ENCODE measurements at places on chromosomes 7 and 10.
A peak's percentile ranks its signal among the peaks of the same experiment; 100 is the strongest.

DNA sequence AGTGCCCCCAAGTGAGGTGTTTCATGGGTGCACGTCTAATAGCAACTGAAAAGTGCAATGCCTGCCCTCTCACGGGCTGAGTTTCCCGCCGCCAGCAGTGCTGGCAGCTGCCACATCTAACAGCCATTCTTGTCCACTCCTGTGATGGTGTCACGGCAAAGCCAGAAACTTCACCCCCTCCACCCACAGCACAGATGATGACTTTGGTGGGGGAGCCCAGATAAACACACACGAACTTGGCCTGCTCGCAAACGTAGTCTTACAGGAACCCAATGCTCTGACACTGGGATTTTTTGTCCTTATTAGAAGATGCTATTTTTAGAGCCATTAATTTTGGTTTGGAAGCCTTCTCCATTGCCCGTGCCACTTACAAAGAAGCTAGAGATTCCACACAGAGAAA is 26.7 kb downstream of the CPXM2 start:
- DNase-seq: no peak

DNA sequence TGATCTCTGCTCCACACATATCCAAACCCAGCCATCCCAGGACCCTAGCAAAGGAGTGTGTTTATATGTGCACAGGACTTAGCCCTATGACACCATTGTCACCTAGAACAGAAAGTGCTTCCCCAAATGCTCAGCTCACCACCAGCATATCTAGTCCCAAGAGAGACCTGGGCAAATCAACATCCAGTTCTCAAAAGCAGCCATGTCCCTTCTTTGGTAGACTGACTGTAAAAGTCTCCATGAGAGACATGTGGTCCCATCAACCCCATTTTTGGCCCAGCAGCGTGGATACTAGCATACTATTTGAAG is 20.9 kb upstream of the ARHGAP22 start:
- no peak for DNase-seq

- no peak for DNase-seq
These were observed 13.6 kb upstream of the VIPR2 start for GRCh38 chr7:159158125-159158887.

- DNase-seq: no peak
These were observed 849.1 kb upstream of the AUTS2 start for GRCh38 chr7:68748934-68749900.

GRCh38 chr7:52269669-52270068 is 765.8 kb upstream of the POM121L12 start:
- DNase-seq: no peak

GRCh38 chr7:158979635-158980351 is 123.4 kb downstream of the DYNC2I1 start:
- no peak for DNase-seq

GRCh38 chr10:126508535-126509040 is 120.3 kb upstream of the ADAM12 start:
- DNase-seq: no peak

DNA sequence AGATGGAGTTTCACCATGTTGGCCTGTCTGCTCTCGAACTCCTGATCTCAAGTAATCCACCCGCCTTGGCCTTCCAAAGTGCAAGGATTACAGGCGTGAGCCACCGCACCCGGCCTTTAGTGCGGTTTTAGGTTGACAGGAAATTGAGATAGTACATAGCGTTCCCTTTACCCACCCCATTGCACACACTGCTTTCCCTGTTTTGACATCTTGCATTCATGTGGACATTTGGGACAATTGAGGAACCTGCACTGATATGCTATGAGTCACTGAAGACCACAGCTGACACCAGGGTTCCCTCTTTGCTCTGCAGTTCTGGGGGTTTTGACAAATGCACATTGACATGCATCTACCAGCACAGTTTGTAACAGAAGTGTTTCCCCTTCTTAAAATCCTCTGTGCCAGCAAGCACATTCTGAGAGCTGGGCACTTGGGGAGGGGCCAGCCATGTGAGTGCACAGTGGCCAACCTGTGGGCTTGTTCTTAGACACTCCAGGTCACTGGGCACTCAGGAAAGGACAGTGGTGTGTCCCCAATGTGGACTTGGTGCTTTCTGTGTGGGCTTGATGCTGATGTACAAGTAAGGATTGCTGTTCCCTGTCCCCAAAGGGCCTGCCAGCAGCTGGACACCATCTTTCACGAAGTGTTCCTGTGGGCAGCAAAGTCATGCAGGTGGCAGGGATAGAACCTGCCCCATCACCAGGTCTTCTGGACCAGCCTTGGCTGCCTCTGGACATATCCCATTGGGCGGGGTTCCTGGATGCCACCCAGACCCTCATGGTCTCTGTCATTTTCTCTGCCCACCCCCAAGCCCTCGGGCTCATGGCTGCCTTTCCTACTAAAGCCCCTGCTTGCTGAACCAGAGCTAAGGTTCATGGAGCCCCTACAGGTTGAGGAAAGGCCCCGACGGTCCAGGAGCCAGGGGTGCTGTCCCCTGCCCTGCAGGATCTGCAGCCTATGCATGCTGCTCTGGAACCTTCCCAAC is 579.8 kb downstream of the GLRX3 start:
- DNase-seq: no peak

GRCh38 chr7:123367031-123367430 is 167.3 kb upstream of the SLC13A1 start:
- no peak for DNase-seq

DNA sequence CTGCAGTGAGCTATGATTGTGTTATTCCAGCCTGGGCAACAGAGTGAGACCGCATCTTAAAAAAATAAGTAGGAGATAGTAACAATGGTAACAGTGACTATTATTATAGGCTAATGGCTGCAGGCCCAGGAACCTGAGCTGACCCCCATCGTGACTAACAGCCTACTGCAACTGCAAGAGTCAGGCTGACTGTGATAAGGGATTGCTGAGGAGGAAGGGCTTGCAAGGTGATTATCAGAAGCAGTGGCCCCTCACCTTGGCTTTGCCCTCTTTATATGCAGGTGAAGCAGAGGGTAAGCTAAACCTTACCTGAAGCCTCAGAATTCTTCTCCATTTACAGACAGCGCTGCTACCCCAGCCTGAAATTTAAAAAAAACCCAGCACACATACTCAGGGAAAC is 83.9 kb upstream of the SDK1 start:
- no peak for DNase-seq

DNA sequence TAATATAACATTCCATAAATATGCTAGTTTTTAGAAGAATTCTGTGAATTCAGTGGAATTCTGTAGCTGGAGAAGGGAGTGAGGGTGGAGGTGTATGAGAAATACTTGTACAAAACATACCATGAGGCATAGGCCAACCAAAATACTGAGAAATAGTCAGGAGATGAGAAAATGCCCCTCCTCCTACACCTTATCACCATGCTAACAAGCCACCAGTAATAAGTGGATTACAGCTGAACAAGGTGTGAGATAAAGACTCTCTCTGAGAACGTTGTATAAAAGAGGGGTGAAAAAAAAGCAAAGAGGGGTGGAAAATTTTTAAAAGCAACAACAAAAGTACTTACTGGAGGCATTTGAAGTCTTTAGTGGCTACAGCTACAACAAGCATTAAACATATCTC is 90.4 kb upstream of the IGFBP3 start:
- DNase-seq: no peak

GRCh38 chr7:100705320-100705752 is 585 bp upstream of the POP7 start:
- DNase-seq: peak; percentile 78

DNA sequence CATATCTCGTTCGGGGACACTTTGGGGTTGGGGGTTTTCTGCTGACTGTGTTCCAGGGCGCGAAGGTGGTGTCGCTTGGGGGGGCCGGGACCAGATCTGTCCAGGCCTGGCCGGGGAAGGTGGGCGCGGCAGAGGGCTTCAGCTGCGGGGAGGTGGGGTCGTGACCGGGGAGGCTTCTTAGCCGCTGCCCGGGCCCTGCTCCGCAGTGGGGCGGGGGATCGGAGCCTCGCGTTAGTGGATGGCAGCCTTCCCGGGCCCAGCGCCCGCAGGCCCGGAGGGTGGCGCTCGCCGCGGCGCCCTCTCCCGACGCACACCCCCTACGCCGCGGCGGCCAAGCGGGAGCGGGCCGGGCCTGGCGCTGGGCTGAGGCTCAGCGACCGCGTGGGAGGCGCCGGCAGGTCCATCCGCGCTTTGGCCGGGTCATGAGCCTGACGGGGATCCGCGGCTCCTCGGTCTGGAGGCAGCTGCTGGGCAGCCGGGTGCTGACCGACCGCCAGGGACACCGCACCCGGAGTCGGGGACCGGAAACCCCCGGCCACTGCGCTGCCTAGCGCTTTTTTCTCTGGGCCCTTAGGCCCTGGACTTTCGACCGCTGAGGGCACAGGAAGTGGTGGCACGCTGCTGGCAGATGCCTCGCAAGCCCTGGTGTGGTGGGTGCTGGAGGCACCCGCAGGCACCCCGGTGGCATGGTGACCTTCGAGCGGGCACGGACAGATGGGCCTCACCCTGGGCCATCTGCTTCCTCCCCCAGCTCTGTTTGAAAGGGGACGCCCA is 1.2 kb downstream of the AGAP3 start:
- no peak for DNase-seq

DNA sequence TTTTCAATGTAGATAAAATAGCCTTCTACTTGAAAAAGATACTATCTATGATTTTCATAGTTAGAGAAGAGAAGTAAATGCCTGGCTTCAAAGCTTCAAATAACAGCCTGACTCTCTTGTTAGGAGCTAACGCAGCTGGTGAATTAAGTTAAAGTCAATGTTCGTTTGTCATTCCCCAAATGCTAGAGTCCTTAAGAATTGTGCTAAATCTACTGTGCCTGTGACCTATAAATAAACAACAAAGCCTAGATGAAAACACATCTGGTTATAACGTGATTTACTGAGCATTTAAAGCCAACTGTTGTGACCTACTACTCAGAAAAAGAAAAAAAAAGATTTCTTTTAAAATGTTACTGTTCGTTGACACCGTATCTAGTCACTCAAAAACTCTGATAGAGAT is 134.7 kb downstream of the POLR1F start:
- DNase-seq: no peak

DNA sequence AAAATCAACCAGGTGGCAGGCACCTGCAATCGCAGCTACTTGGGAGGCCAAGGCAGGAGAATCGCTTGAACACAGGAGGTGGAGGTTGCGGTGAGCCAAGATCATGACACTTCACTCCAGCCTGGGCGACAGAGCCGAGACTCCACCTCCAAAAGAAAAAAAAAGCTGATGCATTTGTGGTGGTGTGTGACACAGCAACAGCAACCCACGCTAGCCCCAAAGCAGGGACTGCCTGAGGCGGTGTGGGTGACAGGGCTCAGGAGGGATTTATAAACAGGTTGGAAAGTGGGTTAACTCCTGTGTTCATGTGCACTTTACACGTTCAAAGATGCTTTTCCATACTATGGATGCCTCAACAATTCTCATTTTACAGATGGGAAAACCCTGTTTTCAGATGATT is 395.9 kb upstream of the PODXL start:
- DNase-seq: no peak

DNA sequence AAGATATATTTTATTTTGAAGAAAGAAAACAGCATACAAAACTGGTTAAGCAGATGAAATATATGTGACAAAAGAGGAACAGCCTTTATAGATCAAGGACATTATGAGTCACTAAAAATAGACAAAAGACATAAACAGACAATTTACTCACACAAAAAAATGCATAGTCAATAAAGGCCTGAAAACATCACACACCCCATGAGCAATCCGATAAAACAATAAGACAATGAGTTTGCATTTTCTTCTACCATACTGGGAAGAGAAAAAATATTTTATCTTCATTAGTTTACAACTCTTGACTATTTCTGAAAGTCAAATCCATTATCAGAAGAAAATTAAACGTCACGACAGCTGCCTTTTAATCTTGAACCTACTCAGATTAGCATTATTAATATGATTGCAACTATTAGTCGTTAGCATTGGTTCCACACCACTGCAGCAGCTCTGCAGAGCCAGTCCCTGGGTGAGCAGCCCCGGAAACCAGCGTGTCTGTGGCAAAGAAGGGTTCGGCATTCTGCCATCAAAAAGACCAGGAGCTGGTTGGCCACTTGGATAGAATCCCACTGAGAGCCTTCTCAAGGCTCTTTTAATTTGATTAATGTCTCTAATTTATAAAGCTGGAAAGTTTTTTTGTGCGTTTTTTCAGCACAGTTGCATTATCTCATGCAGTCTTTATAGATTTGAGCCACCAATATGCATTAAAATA is 305.4 kb upstream of the SHH start:
- no peak for DNase-seq

DNA sequence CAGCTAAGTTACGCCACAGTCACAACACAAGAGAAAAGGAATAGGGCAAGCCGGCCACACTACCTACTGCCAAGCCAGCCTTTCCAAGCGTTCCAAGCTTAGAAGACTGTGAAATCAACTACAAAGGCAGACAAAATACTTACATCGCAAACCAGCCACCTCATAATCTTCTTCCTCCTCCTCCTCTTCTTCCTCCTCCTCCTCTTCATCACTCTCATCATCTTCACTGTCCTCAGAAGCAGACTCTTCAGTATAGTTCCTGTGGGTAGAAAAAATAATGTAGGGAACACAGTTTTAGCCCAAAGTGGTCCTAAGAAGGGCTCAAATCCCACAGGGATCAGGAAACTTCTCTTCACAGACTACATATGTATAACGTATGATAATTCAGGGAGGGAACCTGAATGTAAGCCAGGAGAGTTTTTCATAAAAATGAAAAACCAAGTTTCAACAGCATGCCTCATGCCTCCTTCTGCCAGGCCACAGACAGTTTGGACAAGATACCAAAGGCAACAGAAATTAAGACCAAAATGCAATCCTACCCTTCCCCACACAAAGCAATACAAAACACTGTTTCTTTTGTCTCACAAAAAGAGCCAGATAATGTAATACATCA is 13.6 kb downstream of the FZD9 start:
- no peak for DNase-seq

- no peak for DNase-seq
These were observed 30.3 kb upstream of the HERPUD2 start for GRCh38 chr7:35725280-35725680.

- DNase-seq: no peak
These were observed 81.0 kb downstream of the POLL start for GRCh38 chr10:101506829-101507661.

GRCh38 chr10:52752801-52753445 is 19.7 kb downstream of the MBL2 start:
- DNase-seq: no peak

DNA sequence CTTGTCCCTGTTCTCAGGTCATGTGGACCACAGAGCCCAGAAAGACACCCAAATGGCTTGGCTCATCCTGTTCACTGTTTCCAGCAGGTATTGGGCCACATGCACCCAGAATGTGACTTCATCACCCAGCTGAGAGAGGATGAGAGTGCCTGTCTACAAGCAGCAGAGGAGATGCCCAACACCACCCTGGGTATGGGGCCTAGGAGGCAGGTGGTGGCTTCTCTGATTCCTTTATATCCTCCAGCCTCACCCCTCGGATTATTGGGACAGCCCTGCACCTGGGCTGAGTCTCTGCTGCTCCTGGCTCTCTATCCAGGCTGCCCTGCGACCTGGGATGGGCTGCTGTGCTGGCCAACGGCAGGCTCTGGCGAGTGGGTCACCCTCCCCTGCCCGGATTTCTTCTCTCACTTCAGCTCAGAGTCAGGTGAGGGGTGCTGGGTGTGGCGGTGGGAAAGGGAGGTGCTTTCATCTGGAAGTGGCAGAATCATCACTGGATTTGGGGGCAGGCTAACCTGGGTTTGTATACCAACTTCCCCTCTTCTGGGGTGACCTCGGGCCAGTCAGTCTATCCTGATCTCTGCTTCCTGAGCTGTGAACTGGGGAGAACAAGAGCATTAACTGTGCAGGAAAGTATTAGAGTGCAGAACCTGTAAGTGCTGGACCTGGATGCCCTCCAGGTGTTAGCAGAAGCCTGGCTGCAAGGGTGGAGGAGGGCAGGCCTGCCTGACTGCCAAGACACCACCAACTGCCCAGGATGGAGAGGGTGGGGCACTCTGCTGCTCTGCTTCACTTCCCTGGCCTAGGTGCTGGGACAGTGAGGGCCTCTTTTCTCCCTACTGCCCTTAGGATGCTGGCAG is 5.2 kb downstream of the GHRHR start:
- no peak for DNase-seq

Data from stimulated activated CD4-positive, alpha-beta T cell treated with anti-CD3 and anti-CD28 coated beads, Interleukin-12 subunit alpha, Interleukin-12 subunit beta, amount 100 ng/mL, for 4 hours (primary cell).